NCI-H2081 treated with DMSO at 0.1 percent for 48 hours (cell line): ENCODE measurements at places on chromosomes 3 and 15.

GRCh38 chr15:73983211-73983727, 8.8 kb downstream of the STOML1 start:
- DNase-seq = no peak

GRCh38 chr3:118806423-118806822, 228.2 kb downstream of the IGSF11 start:
- no peak for DNase-seq

DNA sequence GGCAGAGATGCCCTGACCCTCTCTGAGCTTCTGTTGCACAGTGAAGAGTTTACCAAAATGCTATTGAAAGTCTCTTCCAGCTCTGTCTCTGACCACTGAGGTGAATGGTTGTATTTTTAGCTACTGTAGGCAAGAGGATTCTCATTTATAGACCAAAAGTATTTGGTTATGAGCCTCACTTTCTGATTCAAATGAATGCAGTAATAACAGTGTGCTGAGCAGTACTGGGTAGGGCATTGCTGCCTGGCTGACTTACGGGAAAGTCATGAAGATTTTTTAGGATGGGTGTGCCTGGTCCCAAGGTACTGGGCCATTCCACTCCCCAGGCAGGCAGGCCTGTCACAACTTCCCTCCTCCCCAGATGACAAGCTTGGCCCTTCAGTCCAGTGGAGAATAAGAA, 15.5 kb downstream of the PLA1A start:
- DNase-seq = no peak

GRCh38 chr3:110533089-110533488, 538.5 kb upstream of the NECTIN3 start:
- DNase-seq = no peak

DNA sequence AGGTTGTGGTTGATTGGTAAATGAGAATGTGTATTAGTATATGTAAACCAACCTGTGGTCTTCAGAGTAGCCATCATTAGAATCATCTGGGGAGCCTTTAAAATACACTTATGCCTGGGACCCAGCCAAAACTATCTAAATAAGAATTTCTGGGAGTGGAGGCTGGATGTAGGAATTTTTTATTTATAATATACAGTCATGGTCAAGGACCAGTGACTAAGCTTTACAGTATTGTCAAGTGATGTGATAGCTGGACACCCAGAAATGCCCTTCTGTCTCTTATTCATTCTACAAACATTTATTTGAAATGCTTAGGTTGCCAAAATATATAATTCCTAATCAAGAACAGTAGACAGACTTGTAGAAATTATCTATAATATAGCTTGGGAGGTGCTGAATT, 132.2 kb downstream of the MBNL1 start:
- no peak for DNase-seq

DNA sequence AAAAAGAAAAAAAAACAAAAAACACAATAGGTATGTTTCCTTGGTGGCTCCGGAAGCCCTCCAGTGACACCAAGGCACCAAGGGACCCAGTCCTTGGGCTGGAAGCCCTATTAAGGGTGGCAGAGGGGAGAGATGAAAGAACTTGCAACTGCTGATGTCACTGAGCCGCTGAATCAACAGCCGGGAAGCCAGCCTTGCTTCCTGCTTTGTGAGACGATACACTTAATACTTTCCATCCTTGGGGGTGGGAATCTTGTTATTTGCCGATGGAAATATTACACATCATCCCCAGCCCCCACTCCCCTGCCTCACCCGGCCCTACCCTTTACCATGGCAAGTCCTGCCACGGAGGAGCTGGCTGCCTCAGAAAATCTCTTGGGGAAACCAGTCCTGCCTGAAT, 5.6 kb upstream of the ISLR2 start:
- DNase-seq = no peak

- no peak for DNase-seq
Measured at GRCh38 chr3:29520764-29521163, 239.9 kb downstream of the RBMS3 start.

DNA sequence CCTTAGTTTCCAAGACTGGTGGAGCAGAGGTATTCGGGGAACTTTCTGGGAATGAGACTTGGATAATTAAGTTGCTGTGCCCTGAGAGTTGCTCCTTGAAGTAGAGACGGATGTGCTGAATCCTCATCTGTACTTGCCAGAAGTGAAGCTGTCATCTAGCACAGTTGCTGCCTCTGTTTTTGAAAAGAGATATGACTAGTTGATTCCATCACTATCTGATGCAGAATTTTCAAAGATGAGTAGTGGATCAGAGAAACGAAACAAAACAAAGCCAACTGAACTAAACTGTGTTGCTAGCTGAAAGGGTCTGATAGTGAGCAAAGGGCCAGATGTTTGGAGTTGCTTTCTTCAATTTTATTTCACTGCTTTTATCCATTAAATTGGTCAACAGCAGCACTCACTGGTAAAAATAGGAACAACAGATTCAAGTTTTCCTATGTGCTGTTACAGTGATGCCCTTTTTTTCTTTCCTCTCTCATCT, 52.7 kb downstream of the MITF start:
- no peak for DNase-seq

DNA sequence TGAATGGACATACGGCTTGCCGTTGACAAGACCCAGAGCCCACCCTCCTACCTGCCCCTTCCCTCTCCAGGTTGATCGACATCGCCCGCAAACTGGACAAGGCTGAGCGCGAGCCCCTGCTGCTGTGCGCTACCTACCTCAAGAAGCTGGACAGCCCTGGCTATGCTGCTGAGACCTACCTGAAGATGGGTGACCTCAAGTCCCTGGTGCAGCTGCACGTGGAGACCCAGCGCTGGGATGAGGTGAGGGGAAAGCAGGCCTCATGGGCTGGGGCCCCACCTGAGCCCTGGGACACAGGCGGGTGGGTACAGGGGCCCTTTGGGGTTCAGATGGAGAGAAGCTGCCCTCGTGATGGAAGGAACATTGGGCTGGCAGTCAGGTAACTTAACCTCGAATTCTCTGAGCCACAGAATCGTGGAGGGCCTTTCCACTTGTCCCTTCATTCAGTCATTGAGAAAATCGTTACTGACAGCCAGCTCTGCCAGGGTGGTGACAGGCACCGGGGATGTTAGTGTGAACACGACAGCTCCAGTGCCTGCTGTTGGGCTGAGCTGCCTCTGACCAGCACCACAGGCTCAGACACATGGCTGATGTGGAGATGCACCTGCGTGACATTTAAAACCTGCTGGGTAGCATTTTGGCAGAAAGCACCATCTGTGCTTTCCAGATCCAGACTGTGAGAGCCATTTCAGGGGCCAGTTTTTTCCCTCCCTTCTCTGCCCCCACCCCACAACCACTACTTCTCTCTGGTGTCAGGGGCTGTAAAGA, 25.6 kb upstream of the RHO start:
- peak; percentile 92 for DNase-seq

GRCh38 chr15:88465633-88466224, 1.5 kb downstream of the MRPL46 start:
- no peak for DNase-seq

DNA sequence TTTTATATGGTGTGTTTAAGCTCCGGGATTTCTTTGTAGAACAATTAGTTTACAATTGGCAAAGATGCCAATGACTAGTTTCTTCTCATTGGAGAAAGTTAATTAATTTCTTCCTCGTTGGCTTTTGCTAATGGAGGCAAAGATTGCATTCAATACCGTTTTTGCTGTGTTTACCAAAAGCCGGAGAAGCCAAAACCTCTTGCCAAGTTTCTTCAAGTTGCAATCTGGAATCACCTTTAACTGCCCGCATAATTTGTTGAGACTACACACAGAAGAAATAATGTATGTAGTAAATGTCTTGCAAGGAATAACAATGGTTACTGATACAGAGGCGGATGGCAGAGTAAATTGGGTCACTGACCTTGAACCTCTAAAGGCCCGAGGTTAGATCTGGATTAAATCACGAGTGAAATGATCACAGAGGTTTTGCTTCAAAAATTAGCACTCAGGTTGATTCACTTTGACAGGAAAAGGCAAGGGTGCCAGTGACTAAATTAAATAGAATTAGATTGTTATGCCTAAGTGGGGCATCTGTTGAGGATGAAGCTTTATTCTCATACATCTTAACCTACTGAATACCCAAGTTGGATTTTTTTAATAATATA, 732.1 kb upstream of the NR2F2 start:
- DNase-seq = no peak

DNA sequence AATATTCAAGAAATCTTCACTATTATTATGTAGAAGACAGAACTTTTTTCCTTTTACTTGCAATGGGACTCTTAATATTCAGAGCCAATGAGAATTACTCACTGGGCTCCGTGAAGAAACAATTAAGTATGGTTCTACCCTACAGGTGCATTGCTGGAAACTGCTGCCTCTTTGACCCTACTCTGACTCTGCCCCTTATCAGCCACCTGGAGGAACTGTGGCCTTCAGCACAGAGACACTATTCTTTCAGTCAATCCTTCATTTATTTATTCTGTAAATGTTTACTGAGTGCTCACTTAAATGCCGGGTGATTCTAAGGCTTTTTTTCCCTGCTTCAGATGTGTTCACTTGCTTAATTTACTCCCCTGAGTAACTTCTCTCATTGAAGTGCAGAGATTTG, 163.2 kb downstream of the SYNPR start:
- no peak for DNase-seq

DNA sequence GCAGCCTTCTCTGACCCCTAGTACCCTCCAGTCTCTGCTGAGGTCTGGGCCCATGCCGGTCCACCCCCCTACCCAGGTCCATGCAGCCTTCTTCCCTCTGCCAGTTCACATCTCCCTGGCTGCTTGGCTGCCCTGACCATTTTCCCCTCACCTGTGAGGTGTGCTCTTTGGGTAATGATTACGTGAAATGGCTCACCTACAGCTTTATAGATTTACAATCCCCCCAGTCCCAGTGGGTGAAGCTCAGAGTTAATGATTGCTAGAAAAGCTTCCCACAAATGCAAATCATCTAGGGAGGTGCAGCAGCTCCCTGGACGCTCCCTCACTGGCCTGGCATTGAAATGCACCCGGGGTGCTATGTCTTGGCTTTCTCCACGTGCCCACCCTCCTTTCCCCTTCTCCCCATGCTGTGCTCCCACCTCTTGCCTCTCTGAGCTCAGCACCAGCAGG, 18.7 kb downstream of the PAQR5 start:
- DNase-seq = no peak
